Activated gamma-delta T cell (primary cell): ENCODE measurements at places on chromosomes 5 and 9.

DNA sequence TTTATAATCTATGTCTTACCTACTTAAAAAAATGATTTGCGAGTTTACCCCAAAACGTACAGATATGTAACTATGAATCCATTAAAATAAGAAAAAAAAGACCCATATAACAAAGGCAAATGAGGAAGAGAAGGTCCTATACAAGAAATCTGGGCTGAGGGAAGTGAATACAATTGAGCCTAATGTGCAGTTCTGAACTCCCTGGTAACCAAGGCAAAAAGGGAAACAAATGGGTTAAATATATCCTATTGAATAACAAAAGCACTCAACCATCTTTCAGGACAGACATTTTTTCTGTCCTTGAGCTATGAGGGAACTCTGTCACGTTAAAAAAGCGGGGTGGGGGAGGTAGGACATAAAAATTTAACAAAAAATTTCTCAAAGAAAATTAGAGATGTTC is 78.6 kb downstream of the PTPN3 start:
- DNase-seq: no peak

DNA sequence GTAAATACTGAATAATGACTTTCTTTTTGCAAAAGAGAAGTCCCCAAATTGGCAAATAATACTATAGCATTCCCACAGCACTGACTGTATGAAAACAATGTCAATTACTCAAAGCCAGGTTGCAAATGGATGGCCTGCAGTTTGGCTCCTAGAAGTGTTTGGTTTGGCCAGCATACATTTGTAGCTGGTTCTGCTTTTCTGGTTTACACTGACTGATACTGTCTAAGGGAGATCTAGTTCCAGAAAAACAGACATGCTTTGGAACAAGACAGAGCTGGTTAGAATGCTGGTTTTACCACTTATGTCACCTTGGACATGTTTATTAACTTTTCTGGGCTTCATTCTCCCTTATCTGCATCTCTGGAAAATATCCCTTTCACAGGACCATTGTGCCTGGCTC is 81.5 kb upstream of the TRPM3 start:
- no peak for DNase-seq

DNA sequence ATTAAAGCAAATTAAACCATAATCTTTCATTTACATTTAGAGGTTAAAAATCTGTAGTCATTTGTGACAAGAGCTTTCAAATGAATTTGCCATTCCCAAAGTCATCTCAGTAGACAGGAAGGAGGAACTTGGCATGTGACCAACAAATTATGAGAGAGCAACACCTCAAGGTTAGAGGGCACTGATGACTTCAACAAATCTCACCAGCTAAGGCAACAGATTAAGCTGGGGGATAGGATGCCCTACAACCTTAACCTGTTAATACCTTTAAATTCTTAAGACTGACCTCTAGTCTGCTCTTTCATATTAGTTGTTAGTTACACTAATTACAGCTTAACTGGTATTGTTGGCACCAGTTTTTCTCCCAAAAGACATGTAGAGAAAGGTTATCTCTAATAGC is 18.4 kb downstream of the POU5F2 start:
- DNase-seq: no peak

- DNase-seq: no peak
Observed at GRCh38 chr5:155711882-155712281, 615.1 kb upstream of the SGCD start.

- DNase-seq: no peak
Observed at GRCh38 chr9:132505991-132506655, 76.3 kb upstream of the BARHL1 start.

- no peak for DNase-seq
Observed at GRCh38 chr5:142827934-142828576, 57.9 kb downstream of the ARHGAP26 start.

GRCh38 chr9:125748446-125749099 is 1.4 kb downstream of the PBX3 start:
- no peak for DNase-seq

- no peak for DNase-seq
Observed at GRCh38 chr5:171782332-171782966, 3.2 kb upstream of the SMIM23 start.

DNA sequence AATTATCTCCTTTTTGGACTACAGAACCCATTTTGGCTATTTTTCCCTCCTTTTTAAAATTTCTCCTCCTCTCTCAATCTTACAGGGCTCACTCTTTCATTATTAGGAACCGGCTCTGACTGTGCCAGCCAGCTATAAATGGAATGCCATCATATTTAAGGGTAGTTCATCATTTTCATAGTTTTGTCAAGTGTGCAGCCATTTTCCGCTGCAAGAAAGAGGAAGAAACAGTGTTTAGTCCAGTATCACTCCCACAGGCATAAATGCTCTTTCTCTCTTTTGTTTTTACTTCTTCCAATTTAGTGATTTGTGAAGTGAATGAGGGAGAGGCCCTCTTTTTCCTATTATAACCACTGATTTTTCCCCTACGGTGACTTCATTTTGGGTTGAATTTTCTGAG is 290.0 kb downstream of the NR3C1 start:
- no peak for DNase-seq

DNA sequence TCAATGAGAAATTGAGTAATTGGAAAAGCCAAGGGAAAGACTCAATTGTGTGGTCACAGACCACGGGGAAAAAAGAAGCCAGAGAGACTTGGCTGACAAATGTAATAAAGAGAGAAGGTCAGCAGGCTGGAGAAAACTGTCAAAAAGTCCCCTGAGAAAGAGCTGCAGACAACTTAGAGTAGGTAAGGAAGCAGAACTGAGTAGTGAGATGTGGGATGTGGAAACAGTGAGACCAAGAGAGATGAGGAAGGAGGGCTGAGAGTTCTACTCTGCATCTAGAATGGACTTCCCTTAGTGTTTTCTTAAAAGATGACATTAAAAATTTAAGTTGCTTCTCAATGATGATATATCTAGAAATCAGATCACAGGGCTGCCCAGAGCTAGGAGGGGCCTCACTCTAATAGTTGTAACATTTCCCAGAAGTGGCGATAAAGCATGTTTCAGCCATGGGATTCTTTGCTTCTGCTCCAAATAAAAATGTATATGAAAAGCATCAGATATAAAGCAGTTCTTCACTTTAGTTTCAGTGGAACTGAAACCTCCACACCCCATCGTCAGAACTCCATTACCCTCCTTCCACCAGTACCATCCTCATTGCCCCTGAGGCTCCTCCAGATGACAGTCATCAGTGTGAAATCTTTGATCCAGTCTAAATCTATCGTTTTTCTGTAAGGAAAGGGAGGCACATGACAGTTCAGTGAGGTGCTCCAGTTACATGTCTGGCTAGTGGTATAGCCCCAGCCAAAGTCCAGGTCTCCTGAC is 80.6 kb downstream of the SPEF2 start:
- DNase-seq: no peak

GRCh38 chr9:123996731-123997421 is 14.7 kb upstream of the LHX2 start:
- DNase-seq: no peak

DNA sequence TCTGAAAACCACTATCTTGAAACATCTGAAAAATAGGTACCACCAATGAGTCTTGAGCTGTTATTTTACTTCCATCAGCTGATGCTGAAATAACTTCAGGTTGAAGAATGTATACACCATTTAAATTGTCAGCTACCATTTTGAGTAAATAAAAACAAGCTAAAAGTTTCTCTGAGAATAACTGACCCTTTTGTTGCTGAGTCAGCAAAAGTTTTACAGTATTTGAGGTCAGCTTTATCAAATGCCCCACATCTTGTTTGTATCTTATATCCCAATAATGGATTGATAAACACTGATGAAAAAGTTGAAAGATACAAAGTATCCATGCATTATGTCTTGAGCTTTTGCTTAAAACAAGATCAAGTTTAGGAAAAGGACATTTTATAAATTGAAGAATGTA is 22.8 kb downstream of the CPLANE1 start:
- no peak for DNase-seq

- no peak for DNase-seq
Observed at GRCh38 chr5:133340002-133340755, 272.2 kb downstream of the FSTL4 start.

DNA sequence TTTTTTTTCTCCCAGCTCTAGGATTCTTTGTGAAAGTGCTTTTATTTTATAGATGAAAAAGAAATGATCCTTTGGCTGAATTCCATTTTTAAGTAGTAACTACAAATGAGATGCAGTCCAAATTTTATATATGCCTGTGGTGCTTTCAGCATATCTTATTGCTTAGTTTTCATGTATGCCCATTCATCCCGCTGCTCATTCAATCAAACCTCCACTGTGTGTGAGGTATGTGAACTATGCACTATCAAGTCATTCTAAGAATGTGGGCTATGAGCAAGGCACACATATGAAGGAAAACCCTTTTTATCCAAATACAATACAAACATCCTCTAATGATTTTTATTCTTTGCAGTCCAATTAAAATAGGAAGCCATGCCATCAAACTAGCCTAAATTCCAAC is 1069.1 kb upstream of the DMAC1 start:
- no peak for DNase-seq

DNA sequence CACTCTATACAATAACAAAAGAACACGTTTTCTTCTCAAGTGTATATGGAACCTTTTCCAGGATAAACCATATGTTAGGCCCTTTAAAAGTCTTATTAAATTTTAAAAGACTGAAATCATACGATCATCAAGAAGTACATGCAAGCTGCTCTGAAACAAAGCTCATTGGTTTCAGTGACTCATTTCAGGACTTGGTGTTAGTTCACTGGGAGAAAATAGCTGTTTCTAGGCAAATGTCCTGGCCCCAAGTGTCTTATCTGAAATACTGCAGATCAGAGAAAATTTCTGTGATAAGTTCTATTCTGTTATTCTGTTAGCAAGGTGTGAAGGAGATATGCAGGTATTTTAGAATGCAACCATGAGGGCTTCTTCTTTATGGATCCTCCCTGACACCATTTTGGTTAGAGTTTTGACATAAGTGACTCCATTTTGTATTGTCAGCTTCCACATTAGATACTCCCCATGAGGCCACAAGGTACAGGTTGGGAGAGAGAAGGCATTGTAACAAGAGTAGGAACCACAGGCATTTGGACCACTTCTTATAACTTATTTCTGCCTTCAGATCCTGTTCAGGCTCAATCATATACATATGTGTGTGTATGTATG is 7.5 kb upstream of the CCDC180 start:
- no peak for DNase-seq

DNA sequence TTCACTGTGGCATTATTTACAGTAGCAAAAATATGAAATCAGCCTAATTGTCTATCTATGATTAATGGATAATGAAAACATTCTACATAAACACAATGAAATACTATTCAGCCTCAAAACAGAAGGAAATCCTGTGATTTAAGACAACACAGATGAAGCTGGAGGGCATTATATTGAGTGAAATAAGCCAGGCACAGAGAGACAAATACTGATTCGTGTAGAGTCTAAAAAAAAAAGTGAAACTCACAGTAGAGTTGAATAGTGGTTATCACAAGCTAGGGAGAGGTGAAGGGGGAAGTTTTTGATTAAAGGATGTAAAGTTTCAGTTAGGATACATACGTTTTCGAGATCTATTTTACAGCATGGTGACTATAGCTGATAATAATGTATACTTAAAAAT is 122.2 kb downstream of the ADAMTS6 start:
- DNase-seq: no peak

DNA sequence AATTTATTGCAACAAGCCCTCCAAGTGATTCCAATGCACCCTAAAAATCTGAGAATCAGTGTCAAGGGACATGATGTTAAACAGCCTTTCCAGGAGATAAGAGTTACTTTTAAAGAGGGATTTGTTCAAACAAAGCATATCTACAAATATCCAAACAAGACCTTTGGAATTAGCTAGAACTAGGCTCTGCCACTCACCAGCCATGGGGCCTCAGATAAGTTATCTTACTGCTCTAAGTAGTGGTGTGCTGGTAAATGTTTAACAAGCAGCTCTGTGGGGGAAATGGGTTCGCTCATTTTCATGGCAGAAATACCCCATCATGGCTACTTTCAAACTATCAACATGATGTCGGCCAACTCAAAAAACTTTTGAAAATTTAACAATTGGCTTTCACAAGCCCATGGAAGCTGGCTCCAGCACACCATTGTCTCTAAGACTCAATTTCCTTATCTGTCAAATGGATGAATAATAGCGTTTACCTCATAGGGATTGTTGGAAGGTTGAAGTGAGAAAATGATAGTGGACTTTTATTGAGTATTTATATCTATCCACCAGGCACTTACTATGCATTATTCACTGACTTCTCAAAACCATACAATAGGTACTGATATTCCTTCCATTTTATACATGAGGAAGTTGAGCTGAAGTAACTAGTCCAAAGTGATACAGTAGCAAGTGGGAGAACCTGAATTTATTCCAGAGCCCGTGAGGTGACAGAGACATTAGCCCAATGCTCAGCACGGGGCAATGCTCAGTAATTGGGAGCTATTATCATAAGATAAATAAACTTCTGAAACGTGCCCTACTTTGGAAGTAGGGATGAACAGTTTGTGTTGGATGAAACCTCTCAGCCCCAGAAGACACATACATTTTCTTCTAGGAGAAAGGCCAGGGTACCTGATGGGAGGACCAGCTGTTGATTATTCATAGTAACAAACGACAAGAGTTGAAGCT is 43.2 kb downstream of the SH3RF2 start:
- DNase-seq: no peak

DNA sequence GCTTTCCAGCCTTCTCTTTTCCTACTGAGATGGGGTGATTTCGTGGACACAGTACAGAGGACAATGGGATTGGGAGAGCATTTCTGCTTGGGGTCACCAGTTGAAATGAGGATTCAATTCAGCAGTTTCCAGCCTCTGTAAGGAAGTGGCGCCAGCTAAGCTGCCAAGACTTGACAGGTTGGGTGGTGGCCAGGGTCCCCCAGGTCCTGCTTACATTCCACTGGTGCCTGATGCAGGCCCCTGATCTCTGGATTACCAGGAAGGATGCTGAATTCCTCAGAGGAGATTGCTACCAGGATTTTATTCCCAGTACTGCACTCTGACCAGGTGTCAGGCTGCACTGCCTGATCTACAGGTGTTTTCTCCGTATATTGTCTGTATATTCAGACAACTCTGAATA is 119.7 kb downstream of the PSD2 start:
- no peak for DNase-seq

- no peak for DNase-seq
Observed at GRCh38 chr5:60262576-60263295, 369.2 kb upstream of the PDE4D start.

DNA sequence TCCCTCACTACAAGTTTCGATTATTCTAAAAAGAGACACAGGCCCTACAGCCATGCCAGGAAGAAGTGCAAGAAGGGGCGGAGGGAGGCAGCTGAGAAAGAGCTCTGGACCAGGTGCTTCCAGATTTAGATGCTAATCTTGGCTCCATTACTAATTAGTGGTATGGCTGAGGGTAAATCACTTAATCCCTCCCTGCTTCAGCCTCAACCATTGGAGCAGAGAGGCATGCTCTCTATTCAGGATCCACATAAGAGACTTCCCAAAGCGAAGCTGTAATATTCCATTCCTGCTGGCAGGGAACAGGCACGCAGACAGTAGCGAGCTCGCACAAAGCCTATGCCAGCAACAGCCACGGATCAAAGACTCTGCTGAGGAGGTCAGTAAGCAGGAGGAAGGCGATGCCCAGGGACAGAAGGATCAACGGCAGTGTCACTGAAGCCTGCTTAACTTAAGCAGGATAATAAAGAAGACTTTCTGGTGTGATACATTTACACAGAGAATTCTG is 24.2 kb downstream of the LIFR start:
- DNase-seq: no peak

- DNase-seq: no peak
Observed at GRCh38 chr5:15092801-15093200, 221.2 kb upstream of the ANKH start.

- no peak for DNase-seq
Observed at GRCh38 chr9:83765376-83765775, 52.2 kb downstream of the GKAP1 start.
